Activated CD4-positive, alpha-beta T cell treated with anti-CD3 and anti-CD28 coated beads, Interleukin-2, amount 10 ng/mL, durations not matched to agents 7 days and 5 days (primary cell): ENCODE measurements at places on chromosomes 12 and 14.
A peak's percentile ranks its signal among the peaks of the same experiment; 100 is the strongest.

DNA sequence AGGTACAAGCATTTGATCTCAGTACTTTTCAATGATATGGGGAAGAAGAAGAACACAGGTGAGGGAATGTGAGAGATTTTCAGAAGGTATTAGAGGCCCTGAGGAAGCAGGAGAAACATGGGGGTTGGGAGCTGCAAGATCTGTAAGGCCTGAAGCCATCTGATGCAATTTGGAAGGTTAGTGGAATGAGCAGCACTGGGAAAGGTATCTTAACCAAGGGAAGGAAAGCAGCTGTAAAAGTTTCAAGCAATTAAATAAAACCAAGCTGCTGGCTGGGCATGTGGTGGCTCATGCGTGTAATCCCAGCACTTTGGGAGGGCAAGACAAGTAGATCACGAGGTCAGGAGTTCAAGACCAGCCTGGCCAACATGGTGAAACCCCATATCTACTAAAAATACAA lies 104.4 kb upstream of the PARP11 start:
- DNase-seq = no peak

DNA sequence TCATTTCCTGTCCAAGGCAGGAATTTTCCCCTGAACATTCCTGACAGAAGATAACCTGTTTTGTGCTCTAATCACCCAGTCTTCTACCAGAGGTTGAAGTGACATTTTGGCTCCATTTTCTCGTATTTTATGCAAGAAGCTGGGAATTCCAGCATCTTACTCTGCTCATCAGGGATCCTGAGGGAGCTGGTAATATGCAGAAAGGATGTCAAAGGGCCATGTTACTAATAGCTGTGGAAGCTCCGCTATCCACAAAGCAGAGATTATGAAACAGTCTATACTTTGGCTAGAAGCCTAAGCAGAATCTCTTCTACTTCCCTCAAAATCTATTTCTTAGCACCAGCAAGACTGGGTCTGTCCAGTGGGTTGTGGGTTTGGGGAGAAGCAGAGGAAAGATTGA lies 613.0 kb downstream of the DIO2 start:
- DNase-seq = no peak

DNA sequence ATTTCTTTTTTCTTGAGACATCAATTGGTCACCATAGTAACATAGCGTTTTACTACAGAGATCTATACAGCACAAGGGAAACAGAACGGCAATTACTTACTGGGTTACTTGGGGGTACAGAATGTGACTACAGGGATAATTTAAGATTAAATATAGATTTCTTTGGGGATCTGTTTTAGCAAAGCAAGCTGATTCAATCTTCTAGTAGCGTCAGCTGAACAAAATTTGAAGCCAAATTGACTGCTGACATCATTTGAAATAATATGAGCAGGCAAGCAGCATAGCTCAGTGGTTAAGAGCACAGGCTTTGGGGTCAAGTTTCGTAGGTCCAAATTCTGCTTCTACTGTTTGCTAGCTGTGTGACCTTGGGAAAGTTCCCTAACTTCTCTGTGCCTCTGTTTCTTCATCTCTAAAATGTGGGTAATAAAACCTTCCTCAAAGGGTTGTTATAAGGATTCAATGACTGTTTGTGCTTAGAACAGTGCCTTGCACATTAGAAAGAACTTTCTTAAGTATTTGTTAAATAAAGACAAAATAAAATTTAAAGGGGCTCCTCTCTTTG lies 12.8 kb downstream of the GPR19 start:
- no peak for DNase-seq

DNA sequence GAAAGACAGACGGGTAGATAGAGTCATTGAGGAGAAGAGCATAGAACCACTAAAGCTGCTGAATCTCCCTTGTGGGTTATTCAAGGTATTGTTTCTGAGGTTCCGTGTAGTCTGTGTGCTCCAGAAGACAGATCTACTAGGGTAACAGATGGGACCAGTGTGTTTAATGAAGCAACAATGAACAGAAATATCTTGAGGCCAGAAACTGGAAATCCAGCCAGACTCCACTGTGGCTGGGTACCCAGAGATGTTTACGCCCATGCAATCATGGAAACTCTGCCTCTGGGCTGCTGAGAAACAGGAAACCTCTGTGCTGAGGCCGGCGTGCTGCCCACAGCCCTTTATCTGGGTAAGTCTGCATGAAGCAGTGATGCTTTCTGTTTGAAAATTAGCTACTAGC lies 8.3 kb downstream of the PROX2 start:
- DNase-seq = peak; percentile 72

GRCh38 chr12:27095346-27095745 lies 13.0 kb upstream of the C12orf71 start:
- no peak for DNase-seq

DNA sequence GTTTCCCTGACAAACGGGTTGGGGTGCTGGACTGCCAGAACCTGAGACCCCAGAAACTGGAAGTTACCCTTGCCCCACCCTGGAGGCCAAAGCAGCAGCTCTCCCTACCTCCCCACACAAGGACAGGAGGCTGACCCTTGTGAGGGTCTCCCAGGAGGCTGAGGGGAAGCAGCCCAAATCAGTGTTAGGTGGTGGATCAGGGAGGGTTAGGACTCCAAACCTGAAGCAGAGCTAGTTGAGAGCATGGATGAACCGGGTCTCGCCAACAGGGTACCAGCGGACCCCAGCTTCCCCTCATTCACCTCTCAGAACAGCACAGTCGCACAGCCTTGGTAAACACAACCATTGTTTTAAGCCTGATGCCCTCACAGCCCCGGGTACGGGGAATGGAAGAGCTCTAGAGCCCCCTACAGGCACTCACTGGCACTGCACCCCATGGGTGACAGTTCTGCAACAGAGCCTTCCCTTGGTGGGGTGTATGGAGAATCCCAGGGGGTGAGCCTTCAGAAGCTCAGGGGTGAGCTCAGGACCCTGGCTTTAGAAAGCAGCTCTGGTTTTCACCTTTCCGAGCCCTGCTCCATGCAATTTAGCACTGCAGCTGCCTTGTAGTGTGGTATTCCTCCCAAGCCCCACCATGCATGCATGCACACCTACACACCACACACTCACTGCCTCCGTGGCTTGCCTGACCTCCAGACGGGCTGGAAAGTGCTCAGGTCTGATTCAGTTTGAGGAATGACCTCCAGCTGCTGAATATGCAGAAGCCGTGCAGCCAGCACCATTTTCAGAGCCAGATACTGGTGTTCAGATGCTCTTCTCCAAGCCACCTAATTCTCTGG lies 11.2 kb downstream of the ESRRB start:
- DNase-seq = peak; percentile 71

- DNase-seq = no peak
Measured at GRCh38 chr12:123772074-123772473, 10.0 kb downstream of the DNAH10 start.

- no peak for DNase-seq
Measured at GRCh38 chr12:7034464-7034863, 16.2 kb upstream of the LPCAT3 start.

GRCh38 chr14:68143341-68143841 lies 323.8 kb downstream of the RAD51B start:
- DNase-seq = no peak

- no peak for DNase-seq
Measured at GRCh38 chr12:14956905-14957304, 4.5 kb downstream of the ARHGDIB start.

DNA sequence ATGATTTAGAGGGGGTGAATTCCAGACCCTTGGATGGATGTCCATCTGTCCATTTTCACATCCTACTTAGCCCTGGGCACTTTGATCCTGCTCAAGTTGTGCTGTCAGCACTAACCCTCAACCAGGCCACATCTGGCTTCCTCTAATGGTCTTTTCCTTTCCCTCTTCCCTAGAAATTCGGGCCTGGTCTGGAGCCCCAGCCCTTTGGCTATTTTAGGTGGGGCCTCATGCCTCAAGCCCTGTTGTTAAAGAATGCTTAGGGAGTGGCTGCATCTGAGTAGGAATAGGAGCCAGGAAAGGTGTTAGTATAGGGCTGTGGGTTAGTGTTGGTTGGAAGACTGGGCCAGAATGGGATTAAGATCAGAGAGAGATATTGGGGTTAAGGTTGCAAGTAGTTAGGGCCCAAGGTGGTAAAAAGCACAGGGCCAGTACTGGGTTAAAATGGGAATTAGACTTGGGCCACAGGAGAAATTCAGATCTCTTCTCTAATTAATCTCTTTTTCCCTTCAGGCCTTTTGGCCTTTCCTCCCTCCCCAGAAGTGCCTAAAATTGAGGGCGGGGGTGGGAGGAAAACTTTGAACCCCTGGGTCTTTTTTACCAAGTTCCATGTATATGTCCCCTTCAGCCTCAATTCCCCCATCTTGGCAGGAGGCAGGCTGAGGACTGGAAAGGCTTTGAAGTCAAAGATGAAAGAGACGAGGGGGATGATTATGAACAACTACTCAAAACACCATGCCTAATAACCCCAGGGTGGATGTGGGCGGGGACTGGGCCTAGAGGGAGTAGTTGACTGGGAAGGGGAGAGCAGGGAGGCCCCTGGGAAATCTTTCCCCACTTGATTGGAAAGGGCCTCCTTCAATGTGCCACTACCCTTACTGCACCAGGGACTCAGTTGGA lies 4.0 kb upstream of the ZNF385A start:
- no peak for DNase-seq

DNA sequence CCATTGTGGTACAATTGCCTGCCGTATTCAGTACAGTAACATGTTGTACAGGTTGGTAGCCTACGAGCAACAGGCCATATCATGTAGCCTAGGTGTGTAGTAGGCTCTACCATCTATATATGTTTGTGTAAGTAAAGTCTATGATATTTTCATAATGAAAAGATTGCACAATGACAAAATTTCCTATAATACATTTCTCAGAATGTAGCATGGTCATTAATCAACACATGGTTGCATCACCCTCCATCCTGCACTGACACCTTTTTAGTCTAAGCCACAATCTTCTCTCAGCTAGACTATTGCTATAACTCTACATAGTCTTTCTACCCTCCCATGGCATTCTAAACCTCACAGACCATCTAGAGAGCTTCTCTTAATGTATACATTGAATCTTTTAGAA lies 158.5 kb upstream of the HMGA2 start:
- DNase-seq = no peak

GRCh38 chr12:68447797-68448260 lies 115.7 kb upstream of the MDM1 start:
- DNase-seq = no peak

- DNase-seq = no peak
Measured at GRCh38 chr14:54258382-54258781, 138.4 kb upstream of the CDKN3 start.

DNA sequence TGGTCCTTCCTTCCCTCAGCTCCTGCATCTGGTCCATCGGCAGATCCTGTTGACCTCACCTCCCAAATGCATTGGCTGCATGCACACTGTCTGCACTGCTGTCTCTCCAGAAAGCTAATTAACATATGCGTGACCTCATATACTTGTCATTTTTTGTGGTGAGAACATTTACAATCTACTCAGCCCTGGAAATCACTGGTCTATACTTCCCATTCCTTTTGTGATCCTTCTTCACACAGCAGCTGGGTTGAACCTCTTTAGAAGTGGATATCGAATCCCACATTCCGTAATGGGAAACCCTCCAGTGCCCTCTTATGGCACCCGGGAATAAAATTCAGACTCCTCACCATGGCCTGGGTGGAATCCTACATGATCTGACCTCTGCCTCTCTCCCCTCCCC lies 45.0 kb downstream of the SMOC1 start:
- DNase-seq = no peak

DNA sequence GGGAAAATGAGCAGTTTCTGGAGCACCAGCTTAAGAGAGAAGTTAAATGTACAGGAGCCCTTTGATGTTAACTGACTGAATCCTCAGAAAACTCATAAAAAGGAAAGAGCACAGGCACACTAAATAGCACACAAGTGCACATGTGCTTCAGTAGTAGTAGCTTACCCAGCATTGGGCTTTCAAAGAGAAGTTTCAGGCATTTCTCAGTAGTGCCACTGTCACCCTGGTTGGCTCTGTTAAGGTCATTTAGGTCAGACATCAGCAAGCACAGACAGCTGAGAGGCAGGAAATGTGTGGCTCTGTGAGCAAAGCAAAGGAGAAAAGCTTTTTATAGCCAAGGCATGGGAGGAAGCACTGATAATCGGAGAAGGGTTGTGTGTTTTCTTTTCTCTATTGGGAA lies 96.3 kb upstream of the HIF1A start:
- DNase-seq = peak; percentile 50

DNA sequence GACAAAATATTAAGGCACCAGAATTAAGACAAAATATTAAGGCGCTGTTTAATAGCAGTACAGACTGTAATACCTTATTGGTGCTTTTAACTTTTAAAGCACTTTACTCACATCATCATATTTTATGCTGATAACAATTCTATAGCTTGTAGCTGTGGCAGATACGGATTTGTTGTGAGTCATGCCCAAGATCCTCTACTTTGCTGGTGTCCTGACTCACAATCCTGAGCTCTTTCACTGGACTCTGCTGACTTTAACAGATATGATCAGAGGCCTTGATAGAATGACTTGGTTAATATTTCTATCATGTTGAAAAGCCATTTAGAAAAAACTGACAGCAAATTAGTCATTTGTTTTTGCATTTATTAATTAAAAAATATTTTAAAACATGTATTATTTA lies 99.0 kb upstream of the PKP2 start:
- DNase-seq = no peak

DNA sequence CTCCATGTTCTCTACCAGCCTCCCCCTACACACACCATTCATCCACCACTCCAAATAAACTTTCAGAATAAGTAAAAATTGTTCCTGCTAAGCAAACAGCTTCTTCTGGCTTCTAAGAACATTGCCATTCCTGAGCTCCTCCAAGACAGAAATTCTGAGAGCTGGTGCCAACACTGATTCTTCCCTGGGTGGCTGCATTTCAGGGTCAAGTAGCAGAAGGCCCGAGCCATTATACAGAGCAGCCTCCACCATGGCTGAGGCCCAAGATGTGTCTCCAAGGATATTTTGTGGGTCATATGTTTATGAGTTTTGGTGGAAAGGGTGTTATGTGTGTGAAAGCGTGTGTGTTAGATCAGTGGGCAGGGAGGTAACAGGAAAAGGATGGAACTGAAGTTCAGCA lies 3.5 kb upstream of the RND1 start:
- no peak for DNase-seq

GRCh38 chr14:102699416-102700110 lies 77.7 kb upstream of the TRAF3 start:
- DNase-seq = no peak

DNA sequence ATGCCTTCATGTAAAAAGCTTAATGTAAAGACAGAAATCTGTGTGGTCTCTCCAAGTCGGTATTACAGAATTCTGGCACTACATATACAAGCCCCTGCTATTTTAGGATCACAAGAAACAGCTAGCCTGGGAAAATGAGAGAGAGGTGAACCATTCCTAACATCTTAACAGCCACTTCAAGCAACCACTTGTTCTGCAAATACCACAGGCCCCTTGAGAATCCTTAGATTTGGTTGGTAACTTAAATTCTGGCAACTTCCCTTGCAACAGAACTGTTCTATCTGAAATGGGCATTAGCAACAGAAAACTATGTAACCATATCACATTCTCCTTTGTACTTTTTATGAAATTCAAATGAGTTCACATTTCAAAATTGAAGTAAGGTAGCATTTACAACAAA lies 68.5 kb downstream of the SPPL3 start:
- DNase-seq = no peak

DNA sequence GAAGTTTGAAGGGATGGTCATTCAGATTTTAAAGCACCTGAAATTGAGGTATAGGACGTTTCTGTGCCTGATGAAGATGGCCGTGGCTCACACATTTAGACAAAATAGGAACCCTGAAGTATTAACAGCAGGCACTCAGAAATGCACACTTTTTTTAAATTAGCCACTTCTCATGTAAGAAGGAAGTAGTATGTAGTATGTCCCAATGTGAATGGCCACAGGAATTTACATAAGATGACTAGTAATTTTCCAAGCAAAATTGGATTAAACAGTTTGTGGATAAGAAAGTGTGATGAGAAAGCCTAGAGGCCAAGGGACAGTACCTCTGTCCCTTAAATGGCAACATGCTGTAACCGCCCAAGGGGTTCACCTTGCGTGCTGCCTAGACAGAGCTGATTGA lies 1.8 kb upstream of the MIS18BP1 start:
- no peak for DNase-seq
